Urothelium cell line (cell line): ENCODE measurements at places on chromosomes 7 and 10.

DNA sequence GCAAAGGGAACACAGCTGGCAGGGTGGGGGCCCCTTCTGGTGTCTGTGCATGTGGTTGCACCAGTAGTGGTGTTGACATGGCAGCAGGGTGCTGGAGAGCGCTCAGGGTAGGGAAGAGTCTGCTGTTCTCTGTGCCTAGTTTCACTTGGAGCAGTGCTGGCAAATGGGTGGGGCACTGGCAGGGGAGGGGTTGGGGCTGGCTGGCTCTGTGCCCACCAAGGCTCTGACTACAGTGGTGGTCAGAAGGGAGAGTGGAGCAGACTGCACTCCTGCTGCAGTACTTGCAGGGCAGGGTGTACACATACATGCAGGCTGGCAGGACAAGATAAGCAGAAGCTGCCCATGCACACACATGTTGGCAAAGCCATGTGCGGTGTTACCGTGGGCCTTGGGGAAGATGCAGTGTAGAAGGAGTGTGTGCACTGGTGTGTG is 18.2 kb downstream of the FAM25A start:
- DNase-seq = no peak

DNA sequence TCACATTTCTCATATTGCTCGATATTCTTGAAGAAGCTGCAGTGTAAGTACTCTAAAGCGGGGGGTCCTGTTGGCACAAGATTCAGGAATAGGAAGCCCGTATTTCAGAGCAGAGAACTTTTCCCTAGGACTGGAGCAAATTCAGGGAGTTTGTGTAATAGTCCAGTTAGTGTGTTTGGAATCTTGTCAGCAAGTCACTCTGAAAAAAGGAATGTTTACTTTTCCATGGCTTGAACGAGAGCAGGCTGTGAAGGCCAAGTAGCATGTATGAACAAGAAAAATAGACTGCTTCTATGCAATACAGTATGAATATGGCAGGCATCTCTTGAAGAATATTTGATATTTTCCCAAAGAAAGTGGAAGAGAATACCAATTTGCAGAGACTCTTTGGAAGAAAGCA is 39.8 kb downstream of the CDC123 start:
- DNase-seq = no peak

GRCh38 chr7:130222-130572 is 62.2 kb upstream of the FAM20C start:
- no peak for DNase-seq

DNA sequence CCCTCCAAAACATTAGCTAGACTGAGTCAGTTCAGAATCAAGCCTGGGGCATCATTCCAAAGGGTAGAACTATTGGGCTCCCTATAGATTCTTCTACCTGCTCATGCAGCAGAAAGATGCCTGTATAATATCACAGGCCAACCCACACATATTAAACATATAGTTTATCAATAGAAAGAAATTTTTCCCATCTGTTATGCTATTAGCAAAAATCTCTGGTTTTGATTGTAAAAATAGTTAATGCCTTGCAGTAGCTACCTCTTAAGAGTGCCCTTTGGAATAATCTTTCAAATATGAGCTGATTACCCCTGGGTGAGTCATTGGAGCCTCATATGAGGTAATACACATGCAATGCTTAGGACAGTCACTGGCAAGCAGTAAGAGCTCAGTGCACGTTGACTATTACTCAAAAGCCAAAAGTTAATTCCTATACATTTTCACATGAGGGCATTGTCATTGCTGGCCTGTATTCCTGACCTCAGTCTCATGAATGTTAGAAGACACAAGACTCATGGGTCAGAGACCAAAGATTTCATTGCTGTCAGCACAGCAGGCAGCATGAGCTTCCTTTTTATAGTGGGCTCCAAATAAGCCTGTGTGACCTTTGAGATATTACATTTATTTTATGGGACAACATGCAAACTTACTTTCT is 180.0 kb downstream of the FGFR2 start:
- DNase-seq = peak; percentile 31

DNA sequence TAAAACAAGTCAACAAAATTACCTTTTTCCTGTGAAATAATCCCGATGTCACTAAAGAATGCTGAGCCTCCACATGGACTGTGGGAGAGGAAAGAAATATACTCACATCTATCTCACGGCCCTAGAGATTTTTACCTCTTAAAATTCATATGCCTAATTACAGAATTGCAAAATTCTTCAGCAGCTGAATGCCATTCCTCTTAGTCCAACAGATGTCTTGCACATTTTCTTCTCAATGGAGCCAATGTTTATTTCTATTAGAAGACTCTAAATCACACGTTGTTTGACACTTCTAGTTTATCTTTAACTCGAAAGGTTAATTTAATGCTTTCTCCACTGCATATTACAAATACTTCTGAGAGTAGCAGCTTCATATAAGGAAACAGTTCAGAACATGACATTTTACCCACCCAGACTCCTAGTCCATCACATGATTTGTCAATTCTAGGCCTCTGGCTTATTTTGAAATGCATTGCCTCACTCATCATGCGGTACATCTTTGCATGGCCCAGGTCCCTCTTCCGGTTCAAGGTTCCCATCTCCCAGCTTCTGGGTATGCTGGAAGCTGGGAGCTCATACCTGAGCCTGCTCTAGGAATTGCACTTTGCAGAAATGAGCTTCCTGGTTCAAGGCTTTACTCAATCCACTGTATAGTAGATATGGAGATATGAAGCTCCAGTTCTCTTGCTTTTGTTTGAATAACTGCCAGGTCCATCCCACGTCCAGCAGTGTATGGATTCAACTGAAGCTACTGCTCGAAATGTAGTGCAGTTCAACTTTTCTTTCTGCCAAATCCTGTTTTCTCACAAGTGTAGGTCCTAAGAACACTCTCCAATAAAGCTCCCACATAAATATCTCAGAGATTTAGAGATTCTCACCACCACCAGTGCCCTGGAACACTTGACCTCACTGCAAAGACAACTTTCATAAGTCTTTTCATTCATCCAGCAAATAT is 306.2 kb downstream of the GPR37 start:
- DNase-seq = no peak

DNA sequence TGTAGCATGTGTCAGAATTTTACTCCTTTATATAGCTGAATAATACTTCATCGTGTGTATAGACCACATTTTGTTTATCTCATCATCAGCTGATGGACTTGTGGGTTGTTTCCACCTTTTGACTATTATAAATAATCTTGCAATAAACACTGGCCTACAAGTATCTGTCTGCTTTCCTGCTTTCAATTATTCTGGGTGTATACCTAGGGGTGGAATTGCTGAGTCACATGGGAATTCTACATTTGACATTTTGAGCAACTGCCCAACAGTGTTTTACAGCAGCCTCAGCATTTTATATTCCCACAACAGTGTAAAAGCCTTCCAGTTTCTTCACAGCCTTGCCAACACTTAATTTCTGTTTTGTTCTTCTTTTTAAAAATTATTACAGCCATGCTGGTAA is 200.3 kb upstream of the PRSS1 start:
- no peak for DNase-seq
